Muscle of arm (tissue), 14 donors: ENCODE measurements at places on chromosomes 4 and X.

DNA sequence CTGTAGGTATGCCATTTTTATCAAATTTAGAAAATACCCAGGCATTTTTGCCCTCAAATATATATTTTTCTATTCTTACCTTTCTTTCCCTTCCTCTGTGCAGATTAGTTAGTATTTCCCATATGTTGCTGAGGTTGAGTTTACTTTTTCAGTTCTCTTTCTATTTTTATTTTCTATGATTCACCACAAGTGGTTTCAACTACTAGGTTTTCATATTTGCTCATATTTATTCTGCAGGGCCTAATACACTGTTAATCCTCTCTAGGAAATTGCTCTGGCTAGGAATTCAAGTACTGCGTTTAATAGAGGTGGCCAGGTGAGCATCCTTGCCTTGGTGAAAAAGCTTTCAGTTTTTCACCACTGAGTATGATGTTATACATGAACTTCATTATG is 1535.3 kb upstream of the PCDH10 start:
- no peak for DNase-seq

GRCh38 chr4:113447061-113447460 is 314.5 kb downstream of the CAMK2D start:
- no peak for DNase-seq

DNA sequence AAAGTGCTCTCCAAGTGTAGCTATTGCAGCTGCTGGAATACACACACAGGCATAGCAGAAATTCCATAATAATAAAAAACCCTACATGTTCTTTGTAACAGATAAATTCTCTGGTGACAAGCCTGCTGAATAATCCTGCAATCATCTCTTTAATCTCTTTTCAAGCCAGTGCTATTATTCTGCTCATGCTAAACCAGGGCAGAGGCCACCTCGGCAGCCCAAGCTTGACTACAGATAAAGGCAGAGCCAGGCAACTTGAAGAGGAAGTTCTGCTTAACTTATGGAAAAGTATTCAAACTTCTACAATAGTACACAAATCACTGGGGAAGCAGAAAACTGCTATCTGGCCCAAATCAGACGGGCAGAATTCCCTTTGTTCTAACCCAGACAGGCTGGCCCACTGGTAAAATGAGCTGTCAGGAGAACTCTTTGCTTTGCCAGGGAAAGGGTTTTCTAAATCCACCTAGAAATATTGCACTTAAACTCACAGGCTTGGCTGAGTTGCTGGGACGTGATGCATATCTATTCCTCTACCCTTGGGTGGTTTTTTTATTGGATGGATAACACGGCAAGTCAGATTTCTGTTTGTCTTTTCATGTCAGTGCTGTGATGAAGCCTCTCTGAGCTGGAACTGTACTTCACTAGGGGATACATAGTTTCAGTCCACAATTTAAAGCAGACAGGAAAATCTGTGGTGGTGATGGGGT is 70.5 kb downstream of the GATB start:
- DNase-seq: peak; percentile 38

DNA sequence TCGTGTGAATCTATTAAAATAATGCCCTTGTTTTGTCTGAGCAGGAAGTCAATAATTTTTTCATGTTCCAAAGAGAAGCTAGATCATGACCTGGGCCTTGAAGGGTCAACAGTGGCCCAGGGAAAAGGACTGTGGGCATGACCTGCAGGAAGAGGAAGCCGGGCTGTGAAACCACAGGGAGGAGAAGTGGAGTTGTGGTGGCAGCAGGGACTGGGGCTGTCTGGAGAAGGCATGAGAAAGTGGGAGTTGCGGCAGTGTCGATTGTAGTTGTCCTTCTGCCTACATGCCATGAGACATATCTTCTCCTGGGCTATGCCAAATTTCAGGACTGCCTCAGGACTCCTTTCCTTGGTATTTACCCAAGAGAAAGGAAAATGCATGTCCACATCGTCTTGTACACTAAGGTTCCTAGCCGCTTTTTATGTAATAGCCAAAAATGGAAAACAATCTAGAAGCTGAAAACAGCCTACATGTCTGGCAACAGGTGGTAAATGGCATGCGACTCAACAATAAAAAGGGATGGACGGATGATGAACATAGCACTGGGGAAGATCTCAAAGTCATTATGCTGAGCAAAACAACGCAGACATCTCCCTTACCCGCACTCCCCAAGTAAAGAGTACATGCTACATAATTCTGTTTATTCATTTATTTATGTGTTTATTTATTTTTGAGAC is 13.6 kb upstream of the PTTG2 start:
- DNase-seq: peak; percentile 8

- DNase-seq: no peak
These were observed 122.5 kb downstream of the PTTG2 start for GRCh38 chr4:38082424-38083385.

DNA sequence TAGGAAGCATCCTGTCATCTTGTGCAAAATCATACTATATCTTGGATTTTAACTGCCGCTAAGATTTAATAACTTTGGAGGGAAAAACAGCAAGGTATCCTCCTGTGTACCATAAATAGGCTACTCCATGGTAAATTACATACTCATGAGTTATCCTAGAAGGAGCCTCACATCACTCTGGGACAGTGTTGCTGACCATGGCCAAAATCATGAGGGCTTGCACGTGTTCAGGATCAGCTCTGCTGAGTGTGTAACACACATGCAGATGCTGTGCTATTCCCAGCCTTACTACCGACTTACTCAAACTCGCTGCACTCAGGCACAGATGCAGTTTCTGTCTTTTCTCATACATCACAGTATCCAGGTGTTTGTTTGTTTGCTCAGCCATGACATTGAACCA is 56.6 kb downstream of the DKK2 start:
- no peak for DNase-seq

GRCh38 chr4:138460477-138461414 is 218.6 kb upstream of the SLC7A11 start:
- DNase-seq: no peak

DNA sequence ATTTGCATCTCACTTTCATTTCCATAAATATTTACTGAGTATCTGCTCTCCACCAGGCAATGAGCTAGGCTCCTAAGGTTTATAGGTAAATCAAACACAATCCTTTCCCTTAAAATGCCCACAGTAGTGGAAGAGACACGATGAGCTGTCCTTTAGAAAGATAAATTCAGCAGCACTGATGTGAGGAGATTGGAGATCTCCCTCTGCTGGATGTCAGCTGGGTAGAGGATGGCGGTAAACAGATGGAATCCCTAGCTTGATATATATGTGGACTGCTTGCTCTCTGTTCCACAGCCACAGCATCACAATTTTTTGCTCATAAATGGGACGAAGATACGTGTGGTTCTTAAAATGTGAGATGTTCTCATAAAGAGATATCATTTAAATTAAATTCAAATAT is 216.4 kb upstream of the RASGEF1B start:
- DNase-seq: no peak
